Colonic mucosa (tissue), 4 donors: ENCODE measurements at places on chromosomes 7 and 10.

DNA sequence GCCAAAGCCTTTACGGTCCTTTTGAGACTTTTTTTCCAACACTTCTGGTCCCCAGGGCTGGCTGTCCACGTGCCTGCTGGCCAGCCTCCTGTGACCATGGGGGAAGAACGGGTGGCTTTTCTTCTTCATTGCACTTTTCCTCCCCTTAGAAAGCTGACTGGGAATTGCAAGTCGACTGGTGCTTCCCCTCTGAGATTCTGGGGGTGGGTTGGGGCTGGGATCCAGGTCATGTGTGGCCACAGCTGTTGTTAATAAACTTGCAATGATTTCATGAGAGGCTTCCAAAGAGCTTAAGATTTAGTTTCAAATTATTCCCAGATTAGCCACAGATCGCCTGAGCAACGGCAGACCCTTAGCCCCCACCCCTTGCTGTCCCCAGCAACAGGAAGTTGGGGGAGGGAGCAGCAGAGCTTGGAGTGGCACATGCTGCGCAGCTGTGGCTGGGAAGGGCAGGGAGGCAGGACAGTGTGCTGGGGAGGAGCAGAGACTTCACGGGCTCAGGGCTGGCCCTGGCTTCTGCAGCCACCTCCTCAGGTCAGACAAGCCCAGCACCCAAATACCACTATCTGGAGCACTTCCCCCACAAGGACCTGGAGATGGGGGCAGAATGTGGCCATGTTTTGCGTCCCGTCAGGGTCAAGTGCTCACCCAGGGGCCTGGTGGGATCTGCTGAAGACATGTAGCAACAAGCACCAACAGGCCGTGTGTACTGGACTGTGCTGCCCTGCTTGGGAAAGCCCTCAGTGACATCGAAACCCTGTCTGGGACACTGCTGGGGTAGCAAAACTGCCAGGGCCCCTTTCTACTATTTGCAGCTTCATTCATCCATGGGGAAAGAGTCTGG lies 147.1 kb downstream of the RNF216 start:
- peak; percentile 66 for DNase-seq

DNA sequence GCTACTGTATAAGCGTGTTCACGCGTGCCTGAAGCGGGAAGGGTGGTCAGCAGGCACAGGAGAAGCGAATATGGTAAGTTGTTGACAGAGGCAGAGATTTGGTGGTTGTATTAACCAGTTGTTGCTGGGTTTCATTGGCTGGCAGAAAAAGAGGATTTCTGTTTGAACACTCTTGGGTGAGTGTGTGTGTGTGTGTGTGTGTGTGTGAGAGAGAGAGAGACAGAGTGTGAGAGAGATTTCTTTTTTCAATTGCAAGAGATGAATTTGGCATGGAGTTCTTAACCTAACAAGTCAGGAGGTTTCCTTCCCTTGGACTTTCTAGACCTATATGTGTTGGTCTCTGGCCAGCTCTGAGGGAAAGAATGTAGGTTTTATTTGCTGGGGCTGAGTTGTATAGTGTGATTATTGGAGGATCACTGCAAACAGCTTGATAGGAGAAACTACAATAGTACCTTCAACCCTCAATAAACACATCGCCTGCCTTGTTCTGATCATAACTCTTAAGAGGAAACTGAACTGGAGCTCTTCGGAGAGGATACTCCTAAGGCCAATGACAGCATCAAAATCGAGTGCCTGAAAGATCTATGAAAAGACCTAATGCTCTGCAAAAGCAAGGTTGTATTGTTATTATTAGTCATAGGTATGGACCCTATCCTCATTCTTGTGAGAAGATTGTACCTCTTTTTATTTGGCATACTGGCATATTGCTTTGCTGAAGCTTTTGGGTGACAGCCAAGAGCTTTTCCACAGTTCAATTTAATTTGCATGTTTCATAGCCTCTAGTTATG lies 1.2 kb downstream of the MCU start:
- DNase-seq = peak; percentile 61

GRCh38 chr7:30835396-30835915 lies 64.2 kb downstream of the MINDY4 start:
- no peak for DNase-seq

DNA sequence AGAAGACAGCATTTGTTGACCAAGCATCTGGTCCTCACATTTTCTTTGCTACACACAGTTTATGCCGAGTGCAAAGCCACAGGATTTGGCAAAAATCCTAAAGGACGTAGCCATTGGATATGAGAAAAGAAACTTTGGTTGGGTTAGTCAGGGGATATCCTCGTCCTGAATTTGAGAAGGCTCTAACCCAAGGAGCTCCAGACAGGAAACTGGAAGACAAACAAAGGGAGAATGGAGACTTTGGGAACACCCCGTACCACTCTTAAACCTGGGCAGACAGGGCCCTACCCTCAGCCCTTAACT lies 146.6 kb upstream of the FRMD4A start:
- DNase-seq = no peak

GRCh38 chr7:32428546-32428945 lies 61.6 kb downstream of the LSM5 start:
- no peak for DNase-seq

DNA sequence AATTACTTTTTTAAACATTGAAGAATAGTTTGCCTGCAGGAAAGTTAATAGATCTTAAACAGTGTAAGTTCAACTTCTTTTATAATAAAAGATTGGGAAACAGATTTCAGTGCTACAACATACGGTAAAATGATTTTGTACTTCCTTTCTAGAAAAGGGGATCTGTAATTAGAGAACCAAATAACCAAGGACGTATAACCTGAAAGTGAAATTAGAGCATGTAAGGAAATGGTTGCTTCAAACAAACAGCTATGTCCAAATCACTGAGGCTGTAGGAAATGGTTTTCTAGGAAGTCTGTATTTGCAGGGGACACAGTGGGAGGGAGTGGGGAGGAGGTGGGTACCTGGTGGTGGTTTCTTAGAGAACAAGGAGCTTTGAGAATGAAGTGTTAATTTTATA lies 57.9 kb upstream of the EXOC6 start:
- DNase-seq = no peak

GRCh38 chr7:100489824-100490223 lies 6.1 kb downstream of the NYAP1 start:
- DNase-seq = peak; percentile 76
